ENCODE measurements at places on chromosomes 6 and 20. TPM values are rescaled to one million over a fixed set of nuclear protein-coding genes. Genes with fewer than 3 reads are reported as not detected.

TBP gene
- polyA plus RNA-seq: 16.1 TPM

DNA sequence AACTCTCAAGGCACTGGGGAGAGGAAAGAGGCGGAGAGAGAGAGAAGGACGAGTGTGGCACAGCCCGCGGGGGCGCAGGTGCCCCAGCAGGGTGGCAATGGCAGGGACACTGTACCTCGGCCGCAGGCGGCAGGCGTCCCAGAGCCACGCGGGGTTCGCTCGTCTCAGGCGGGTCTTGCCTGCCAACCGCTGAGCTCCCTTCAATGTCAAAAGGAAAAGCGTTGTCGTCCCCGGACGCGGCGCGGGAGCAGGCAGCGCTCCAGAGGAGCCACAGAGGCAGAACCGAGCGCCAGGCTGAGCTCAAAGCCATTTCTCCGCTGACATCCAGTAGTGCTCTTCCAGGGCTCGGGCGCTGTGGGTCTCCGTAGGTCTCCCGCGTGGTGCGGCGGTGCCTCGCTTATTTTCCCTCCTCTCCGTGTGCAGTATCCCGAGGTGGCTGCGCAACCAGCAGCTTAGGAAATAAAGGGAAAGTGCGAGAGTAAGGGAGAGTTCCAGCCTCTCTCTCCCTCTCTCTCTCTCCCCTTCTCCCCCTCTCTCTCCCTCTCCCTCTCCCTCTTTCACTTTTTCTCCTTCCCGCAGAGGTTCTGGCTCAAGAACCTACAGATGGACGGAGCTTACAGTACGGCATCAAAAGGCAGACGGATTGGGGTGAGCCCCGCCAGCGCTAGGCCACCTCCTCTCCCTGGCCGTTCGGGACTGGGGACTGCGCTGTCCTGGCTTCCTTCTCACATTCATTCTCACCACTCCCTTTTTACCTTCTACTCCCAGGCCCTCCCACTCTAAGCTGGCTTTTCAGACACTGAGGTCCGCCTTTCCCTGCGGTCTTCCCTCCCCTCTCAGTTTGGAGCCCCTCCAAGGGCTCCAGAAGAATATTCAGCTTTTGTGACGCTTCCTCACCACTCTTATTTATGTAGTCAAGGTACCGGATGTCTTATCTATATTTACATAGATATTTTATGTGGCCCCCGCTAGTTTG is at the start of gene LAMA4:
TSS of gene LAMA4 (minus strand) at position 727 of the 976 bp plus-strand sequence. CDS start at position 310, 417 bp downstream.
- no peak for DNase-seq

- DNase-seq: no peak
Observed at GRCh38 chr20:32526541-32526940, 58.6 kb downstream of the NOL4L start.

GRCh38 chr6:113457198-113457597 is 399.9 kb upstream of the MARCKS start:
- no peak for DNase-seq
